ENCODE measurements at places on chromosomes 11 and 22.

GRCh38 chr11:57192316-57192715, 10.6 kb downstream of the LRRC55 start:
- DNase-seq = no peak

- no peak for DNase-seq
These were observed 110.5 kb downstream of the ZNF280B start for GRCh38 chr22:22397875-22398524.

GRCh38 chr11:64770120-64770519, 8.2 kb downstream of the SF1 start:
- no peak for DNase-seq

- no peak for DNase-seq
These were observed at the start of gene TUBA8 for GRCh38 chr22:18110194-18110953. TSS of gene TUBA8 (plus strand) at chr22:18110809. CDS start at chr22:18110866, 57 bp downstream.

DNA sequence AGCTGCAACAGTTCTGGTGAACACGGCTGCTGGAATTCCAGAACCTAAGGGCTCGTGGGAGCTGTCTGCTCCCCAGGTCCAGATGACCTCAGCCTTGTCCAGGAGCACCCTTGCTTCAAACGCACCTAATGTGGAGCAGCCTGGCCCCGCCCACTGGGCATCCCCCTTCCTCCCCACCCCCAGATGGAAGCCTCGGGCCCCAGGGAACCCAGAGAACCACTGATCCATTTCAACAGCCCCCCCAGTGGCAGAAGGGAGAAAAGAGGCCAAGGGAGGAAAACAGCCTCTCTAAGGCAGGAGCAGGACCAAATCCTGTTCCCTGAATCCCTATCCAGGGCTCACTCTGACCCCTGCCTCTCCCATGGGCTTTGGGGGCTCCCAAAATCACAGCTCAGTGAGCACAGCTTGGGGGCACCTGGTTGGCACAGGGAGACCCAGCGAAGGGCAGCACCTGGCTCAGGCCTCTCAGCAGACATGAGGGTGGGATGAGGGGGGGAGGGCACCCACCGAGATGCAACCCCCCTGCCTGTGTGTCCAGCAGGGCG, 1.2 kb downstream of the CYTH4 start:
- no peak for DNase-seq

DNA sequence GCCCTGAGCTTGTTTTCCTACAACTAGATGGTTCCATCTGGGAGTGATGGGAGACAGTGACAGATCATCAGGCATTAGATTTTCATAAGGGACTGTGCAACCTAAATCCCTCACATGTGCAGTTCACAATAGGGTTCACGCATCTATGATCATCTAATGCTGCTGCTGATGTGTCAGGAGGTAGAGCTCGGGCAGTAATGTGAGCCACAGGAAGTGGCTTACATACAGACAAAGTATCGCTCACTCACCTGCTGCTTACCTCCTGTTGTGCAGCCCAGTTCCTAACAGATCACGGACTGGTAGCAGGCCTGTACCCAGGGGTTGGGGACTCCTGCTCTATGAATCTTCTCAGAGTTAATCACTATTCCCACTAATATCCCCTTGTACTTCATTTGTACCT, 12.4 kb downstream of the AAMDC start:
- DNase-seq = no peak

- DNase-seq = peak; percentile 2
These were observed 148.1 kb downstream of the FAM76B start for GRCh38 chr11:95641495-95641894.

GRCh38 chr11:68275721-68276507, 4.1 kb upstream of the C11orf24 start:
- DNase-seq = no peak

- DNase-seq = no peak
These were observed 19.0 kb downstream of the ZBED5 start for GRCh38 chr11:10838881-10839280.

DNA sequence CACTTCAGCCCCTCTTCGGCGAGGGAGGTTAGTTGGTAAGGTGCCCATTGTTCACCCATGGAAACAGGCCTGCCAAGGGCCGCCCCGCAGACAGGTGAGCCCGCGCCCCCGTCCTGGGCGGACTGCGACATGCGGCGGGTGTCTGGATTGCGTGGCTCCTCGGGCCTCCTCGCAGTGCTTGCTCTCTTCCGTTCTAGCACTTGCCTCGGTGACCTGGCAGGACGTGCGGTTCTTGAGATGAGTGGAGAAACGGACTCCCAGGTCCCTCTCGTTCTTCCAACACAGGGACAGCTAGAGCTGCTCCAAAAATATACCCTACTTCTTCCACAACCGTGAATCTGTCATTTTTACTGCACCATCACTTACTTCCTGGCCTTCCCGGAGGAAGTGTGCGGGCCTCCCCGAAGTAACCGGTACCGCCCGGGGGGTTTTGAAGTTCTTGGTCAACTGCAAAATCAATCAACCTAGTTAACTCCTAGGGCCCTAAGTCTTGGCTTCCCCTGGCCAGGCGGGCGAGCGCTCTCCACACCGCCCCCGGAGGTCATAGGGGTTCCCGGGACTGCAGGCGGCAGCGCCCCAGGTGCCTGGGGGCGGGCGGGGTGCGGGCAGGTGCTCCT, 745 bp upstream of the ZBTB44 start:
- DNase-seq = peak; percentile 24

GRCh38 chr11:2581931-2582350, 117.9 kb downstream of the KCNQ1OT1 start:
- DNase-seq = no peak

GRCh38 chr11:64878223-64878493, 263 bp downstream of the EHD1 start:
- DNase-seq = no peak

DNA sequence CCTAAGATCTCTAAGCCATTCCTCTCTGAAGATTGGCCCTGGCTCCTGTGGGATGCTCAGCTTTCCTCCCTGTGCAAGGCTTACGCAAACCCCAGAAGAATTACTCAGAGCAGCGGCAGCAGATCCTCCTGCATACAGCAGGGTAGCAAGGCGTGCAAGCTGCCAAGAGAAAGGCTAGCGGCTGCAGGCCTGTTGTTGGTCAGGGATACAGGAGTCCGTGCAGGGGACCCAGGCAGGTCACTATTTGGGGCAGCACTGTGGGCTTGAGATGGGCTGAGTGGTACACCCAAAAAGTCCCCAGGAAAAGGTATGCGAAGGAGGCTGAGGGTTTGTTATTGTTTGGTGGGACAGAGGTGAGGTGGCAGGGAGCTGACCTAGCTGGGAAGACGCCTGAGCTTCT, 1.5 kb downstream of the GLB1L2 start:
- DNase-seq = no peak

DNA sequence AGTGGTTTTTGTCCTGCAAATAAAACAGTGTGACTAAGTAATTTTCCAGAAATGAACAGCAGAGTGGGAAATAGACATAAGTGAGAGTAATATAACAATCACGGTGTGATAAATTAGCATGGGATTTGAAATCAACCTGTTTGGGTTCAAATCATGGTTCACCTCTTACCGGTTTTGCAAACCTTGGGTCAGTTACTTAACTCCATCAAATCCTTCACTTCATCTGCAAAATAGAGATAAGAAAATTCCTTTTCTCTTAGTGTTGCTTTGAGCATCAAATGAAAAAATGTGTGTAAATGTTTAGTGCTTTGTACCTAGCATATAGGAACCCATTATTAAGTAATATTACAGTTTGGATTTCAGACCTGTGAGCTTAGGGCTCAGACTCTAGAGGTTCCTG, 152.2 kb downstream of the TEAD1 start:
- no peak for DNase-seq

- no peak for DNase-seq
These were observed 555.3 kb downstream of the BUD13 start for GRCh38 chr11:116217441-116217840.

- no peak for DNase-seq
These were observed 25.5 kb downstream of the CTTN start for GRCh38 chr11:70423523-70424505.

GRCh38 chr11:293852-294661, 5.1 kb downstream of the PGGHG start:
- no peak for DNase-seq

- no peak for DNase-seq
These were observed 239.2 kb upstream of the TBCEL start for GRCh38 chr11:120784566-120785251.

- no peak for DNase-seq
These were observed 475 bp downstream of the MAPK12 start for GRCh38 chr22:50260801-50261614.

DNA sequence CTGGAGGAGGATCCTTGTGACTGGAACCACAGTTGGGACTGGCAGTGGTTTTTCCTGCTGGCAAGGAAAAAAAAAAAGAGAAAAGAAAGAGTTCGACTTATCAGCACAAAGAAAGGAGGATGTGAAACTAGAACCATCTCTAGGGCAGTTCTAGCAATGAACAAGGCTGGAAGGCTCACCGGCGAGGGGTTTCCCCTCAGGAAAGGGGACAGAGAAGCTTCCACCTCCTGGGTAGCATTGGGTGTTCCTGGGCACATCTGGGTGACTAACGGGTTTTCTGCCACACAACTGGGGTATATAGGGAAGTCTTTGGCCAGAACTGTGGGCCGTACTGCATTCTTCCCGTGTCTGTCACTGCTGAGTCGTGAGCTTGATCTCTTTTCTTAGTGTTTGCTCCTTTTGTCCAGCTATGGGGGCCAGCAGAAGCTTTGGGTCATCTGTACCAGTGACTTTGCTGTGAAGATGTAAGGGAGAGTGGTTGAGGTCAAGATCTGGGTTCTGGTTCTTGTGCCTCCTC, 109.4 kb upstream of the OR4B1 start:
- no peak for DNase-seq

- no peak for DNase-seq
These were observed 26.9 kb upstream of the CAT start for GRCh38 chr11:34411791-34412190.

DNA sequence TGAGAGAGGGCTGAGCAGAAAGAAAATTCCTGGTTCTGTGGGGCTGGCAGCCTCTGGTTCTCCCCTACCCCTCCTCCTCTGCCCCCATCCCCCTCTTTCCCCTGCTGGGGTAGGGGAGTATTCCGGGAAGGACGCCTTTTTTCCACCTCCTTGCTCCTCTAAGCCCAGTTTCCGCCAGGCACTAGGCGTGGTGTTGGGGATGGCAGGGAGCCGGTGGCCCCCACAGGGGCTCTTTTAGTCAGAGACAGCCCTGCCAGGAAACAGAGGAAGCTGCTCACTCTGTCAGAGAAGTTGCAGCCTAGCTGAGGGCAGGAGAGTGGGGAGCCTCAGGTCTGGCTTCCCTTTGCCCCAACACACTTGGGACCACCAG, 15.6 kb upstream of the ARHGEF17 start:
- DNase-seq = no peak

- no peak for DNase-seq
These were observed 34.7 kb upstream of the GRAMD4 start for GRCh38 chr22:46585340-46586122.

GRCh38 chr11:126830216-126830806, 170.3 kb downstream of the KIRREL3 start:
- DNase-seq = peak; percentile 78

GRCh38 chr11:20156876-20157613, 3.2 kb downstream of the DBX1 start:
- DNase-seq = no peak

- no peak for DNase-seq
These were observed 92.7 kb downstream of the SGSM3 start for GRCh38 chr22:40463017-40463631.

DNA sequence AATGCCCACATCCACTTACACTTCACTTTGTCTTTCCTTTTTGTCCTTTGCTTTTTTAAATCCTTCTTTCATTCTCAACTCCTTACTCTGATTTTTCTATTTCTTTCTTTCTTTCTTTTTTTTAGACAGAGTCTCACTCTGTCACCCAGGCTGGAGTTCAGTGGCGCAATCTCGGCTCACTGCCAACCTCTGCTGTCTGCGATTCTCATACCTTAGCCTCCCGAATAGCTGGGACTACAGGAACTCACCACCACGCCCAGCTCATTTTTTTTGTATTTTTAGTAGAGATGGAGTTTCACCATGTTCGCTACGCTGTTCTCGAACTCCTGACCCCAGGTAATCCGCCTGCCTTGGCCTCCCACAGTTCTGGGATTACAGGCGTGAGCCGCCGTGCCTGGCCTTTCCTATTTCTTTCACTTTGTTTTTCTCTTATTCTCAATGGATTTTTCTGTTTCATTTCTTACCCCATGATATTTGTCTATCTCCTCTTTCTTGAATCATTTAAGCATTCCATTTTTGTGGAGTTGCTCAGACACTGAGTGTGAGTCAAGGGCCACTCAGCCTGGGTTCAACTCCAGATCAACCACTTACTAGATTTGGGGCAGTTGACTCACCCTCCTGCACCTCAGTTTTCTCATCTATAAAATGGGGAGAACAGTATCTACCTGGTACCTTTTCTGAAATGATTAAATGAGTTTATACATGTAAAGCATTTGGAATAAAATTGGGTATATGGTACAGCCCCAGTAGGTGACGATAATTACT, 7.6 kb downstream of the KCNJ5 start:
- DNase-seq = no peak

GRCh38 chr11:119205080-119205479, 1.1 kb upstream of the CBL start:
- no peak for DNase-seq

GRCh38 chr11:107123022-107123421, 104.7 kb upstream of the GUCY1A2 start:
- no peak for DNase-seq

GRCh38 chr11:134655189-134655989, 243.3 kb upstream of the B3GAT1 start:
- DNase-seq = no peak

GRCh38 chr11:17827006-17827405, 92.4 kb downstream of the KCNC1 start:
- DNase-seq = peak; percentile 57

GRCh38 chr11:103234974-103235373, 125.7 kb downstream of the DYNC2H1 start:
- no peak for DNase-seq

- peak; percentile 45 for DNase-seq
These were observed 379.2 kb downstream of the SHANK2 start for GRCh38 chr11:70872955-70873735.

- DNase-seq = peak; percentile 90
These were observed 11.0 kb upstream of the PLAAT2 start for GRCh38 chr11:63573881-63574855.

DNA sequence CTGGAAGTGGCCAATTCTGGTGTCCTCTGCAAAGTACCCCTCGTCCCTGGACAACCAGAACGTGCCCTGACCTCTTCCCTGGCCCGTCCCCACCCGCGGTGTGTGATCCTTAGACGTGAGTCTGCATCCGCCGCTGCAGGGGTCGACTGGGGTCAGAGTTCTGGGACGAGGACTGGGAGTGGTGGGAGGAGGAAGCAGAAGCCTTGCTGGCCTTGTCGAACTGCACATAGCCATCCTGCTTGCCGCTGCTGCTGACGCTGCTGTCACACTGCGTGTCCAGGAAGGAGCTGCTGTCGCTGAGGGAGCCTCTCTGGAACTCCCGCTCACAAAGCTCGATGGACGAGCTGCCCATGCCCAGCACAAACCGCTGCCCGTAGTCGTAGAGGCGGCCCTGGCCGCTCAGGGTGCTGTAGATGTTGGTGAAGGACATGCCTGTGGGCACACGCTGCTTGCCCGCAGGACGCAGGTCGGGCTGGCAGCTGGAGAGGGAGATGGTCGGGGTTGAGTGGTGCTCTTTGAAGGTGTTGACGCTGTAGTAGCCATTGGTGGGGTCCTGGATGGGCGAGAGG, 69.1 kb downstream of the ST3GAL4 start:
- no peak for DNase-seq

GRCh38 chr11:133903875-133904817, 52.6 kb downstream of the IGSF9B start:
- no peak for DNase-seq

GRCh38 chr11:58622344-58622743, at the start of gene CNTF:
TSS of gene CNTF (plus strand) at chr11:58622665. CDS start at chr11:58622753, 88 bp downstream.
- no peak for DNase-seq

Data from NCI-H2029 (cell line).